ENCODE measurements at places on chromosomes 2 and 18.
A peak's percentile ranks its signal among the peaks of the same experiment; 100 is the strongest.

DNA sequence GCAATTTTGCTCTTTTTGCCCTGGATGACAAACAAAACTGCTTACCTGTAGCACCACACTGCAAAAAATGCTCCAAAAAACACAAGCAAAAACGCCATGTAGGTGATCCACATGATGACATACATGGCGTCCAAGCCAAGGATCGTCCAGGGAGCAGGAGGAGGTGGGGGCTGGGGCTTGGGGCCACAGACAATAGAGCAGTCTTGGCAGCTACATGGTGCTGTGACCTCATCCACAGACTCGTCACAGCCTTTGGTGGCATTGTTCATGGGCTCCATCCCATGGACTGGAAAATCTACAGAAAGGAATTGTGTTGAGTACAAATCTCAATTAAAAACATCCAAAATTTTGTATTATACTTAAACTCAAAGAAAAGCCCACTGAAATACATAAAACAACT, 26.1 kb downstream of the NPC1 start:
- no peak for DNase-seq

DNA sequence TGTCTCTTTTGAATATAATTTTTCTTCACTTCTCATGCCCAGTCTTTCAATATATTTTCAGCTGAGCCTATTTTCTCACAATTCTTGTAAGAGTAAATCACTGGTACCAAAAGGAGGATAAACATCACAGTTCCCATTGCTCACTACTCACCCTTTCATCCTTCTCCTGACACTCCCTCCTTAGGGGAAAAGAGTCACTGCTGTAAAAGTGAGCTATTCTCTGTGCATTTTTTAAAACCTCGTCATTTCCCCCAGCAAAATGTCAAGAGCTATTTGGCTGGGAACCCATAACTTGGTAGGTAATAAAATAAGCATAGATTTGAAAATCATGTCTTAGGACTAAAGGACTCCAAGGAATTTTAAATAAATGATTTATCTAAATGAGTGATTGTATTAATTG, 340.1 kb upstream of the GYPC start:
- DNase-seq = no peak

GRCh38 chr2:52659546-52659945, 1108.1 kb upstream of the CHAC2 start:
- no peak for DNase-seq

DNA sequence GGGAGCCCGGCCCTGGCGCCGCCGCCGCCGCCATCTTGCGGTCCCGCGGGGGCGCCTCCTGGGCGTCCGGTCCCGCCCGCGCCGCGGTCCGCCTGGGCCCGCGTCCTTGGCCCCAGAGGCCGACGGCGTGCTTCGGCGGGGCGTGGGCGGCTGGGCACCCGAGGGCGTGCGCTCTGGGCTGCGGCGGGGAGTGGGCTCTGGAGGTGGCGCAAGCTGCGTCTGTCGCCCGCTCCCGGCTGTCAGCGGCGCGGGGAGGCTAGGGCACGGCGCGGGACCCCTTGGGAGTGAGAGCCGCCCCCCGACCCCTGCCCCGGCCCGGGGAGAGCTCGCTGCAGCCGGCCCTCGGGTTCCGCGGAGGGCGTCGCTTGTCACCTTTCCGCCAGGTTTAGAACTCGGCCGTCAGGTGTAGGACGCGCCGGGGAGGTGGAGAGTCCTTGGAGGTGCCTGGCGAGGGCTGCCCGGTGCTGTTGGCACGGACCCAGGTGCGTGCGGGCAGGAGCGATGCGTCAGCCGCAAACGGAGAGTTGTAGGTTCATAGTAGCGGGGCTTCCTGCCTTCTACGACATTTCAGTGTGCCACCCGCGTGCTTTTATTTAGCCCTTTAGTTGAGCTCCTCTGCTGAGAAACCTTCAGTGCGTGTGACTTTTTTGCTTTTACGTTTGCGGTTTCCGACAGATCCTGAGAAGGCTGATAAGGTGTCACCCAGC, 921 bp downstream of the VAPA start:
- peak; percentile 20 for DNase-seq

GRCh38 chr18:40576507-40577115, 1378.4 kb upstream of the PIK3C3 start:
- no peak for DNase-seq

Measured in WERI-Rb-1 (cell line).